ENCODE measurements at places on chromosomes 4 and X.

DNA sequence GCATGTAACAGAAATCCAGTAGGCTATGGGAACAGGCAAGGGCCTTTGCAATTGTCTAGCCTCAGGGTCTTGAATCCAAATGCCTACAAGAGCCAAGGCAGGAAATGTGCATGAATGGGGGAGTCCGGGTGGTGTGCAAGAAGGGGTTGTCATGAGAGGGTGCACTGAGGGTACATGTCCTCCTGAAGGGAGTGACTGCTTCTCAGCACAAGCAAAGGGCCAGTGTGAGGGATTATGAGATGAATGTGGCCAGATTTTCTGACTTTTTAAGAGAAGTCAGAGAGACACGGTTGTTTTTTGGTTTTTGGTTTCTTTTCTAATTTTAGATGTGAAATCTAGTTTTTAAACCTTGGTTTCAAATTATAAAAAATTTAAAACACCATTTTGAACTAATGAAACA lies 76.5 kb upstream of the LSM6 start:
- no peak for DNase-seq

GRCh38 chr4:102705391-102705935 lies 55.3 kb downstream of the MANBA start:
- no peak for DNase-seq

DNA sequence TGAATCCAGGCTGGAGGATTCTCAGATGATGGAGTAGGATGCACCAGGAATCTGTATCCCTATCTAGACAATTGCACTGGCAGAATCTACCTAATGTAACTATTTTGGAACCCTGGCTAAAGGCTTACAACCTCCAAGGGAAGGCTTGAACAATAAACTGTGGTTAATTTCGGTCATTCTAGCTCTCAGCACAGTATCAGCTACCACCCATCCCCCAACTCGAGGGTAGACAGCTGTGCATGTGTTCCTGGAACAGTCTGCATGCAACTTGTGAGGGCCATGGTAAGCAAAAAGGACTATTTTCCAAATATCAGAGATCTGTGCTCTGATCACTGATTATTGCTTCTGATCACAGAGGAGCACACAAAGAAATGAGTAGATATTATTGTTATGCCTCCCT lies 34.0 kb downstream of the ELF2 start:
- DNase-seq: no peak

GRCh38 chrX:28550331-28550872 lies 36.8 kb upstream of the IL1RAPL1 start:
- DNase-seq: no peak

GRCh38 chr4:119678761-119679160 lies 50.2 kb upstream of the PDE5A start:
- DNase-seq: no peak

DNA sequence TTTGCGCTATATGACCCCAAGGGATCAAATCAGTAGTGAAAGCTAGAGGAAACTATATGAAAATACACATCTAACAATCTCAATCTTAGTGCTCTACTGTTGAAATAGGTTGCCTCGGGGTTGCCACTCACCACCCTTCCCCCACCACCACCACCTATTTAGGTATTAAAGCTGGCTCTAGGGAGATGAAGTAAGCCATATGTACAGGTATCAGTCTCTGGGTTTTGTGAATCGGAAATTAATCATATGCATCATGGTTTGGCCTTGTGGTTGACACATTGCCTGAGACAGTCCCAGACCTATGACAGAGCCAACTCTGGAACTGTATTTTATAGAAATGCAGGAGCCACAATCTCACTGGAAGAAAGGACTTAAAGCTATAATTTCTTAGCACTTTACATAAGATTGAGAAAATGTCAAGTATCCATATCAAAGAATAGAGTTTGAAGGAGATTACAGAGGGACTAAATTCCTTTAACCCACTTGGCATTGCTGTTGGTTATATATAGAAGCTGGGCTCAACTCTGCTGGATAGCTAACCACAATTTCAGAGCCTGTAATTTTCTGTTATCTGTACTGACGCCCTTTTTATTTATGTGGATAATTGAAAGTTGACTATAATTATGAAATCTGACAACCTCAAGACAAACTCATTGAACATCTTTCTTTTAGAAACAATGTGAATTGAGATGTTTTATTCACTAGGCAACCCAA lies 26.7 kb upstream of the BMP2K start:
- DNase-seq: no peak

DNA sequence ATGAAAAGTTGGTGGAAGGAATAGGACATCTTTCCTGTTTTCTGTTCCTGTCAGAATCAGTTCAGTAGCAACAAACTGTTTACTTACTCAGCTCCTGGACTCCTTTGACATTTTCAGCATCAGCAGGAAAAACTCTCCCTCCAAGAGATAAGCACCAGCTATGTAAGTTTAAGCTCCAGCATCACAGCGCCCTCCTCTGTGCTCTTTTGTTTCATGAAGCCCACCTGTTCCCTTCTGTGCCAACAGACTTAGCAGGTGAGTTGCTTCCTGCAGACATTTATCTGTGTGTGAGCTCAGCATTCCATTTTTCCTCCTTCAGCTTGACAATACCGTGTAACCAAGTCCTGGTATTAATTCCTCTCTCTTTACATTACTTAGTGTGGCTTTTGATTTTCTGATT lies 644.1 kb upstream of the AGA start:
- no peak for DNase-seq

DNA sequence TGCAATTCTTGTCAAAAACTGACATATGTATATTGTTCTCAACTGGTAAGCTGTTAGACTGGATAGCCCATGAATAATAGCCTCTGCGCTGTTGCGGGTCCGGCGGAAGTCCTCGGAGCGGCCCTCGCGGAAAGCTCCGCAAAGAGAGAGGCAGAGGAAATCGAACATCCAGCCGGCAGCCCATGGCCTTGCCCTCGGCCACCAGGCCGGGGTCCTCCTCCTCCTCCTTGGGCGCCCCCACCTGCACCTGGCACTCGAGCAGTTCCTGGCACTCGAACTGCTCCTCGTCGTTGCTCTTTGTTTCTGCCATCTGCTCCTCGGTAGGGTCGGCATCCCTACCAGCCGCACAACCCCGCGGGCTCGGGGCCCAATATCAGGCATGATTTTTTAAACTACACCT lies 1176.3 kb downstream of the PCDH18 start:
- no peak for DNase-seq

DNA sequence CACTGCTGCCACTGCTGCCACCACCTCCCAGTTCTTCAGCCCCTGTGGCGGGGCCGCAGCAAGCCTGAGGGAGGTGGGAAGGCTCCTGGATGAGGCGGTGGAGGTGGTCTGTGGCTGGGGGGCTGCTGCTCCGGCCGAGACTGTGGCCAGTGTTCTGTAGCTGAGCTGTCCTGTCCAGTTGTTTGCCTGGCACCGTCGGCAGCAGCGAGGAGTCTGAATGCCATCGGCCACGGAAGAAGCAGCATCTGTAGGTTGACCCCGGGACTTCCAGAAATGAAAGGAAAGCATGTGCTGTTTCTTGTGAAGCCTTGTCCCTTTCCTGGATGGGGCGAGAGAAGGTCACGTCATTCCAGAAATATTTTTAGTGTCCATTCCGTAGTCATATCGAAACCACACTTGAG lies 3.3 kb downstream of the C4orf54 start:
- DNase-seq: no peak

DNA sequence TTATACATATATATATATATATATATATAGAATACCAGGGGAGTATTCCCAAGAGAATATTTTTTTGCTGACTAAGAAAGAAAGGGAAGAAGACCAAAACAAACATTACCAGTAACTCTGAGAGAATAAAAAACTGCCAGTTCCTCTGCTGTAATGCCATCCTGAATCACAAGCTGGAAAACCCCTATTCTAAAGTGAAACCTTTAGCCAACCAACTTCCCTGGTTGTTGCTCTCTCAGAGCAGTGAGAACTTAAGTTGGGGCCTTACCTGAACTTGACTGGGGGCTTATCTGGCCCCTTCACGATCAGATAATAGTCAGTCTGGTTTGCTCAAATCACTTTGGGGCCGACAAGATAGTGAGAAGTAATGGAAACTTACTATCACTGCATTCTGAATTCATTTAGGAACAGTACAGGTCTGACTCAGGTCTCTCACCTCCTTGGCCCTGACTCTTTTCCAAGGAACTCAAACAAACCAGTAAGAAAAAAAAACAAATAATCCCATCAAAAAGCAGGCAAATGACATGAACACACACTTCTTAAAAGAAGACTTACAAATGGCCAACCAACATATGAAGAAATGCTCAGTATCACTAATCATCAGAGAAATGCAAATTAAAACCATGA lies 62.5 kb downstream of the CD40LG start:
- DNase-seq: no peak

- no peak for DNase-seq
Observed at GRCh38 chrX:20857746-20858145, 516.5 kb upstream of the CNKSR2 start.

DNA sequence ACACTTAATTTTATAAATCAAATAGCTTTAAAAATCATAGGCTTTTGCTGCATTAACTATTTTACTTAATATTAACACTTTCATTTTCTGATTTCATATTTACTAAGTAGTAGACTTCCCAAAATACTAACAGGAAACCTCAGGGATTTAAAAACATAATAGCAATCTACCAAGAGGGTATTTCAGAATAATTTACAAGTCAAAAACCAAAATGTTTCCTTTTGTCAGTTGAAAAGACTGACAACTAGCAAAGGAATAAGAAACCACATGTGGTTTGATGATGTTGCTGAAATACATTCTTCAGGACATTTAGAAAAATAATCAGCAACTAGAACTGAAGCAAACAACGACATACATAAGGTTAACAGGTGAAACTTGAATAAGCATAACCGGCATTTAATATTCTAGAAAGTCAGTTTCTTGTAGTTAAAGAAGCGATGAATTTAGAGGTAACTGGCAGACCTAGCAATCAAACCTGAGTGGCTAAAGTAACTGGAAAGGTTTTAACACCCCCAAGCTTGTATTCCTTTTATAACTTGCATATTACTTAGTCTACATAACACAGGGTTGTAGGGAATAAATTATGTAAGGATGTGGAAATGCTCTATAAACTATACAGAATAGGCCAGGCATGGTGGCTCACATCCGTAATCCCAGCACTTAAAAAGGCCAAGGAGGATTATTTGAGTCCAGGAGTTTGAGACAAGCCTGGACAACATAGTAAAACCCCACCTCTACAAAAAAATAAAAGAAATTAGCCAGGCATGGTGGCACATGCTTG lies 40.0 kb downstream of the DHX15 start:
- DNase-seq: no peak

DNA sequence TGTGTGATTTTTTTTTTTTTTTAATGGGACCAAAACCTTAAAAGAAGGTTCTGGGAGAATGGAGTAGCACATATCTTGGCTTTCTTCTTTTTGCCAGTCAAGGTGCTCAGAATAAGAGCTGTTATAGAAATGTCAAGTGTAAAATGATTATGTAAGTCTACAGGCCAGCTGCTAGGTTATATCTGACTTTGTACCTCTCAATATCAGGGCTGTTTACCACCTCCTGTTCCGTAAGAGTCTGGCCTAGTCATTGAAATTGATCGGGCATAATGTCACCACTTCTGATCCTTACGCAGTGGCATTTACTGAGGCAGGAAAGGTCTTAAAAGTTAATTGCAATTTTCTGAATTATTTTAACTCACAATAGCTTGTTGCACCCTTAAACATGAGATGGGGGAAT lies 41.1 kb downstream of the LIMCH1 start:
- no peak for DNase-seq

- no peak for DNase-seq
Observed at GRCh38 chrX:129984111-129984958, 1.9 kb downstream of the BCORL1 start.

- no peak for DNase-seq
Observed at GRCh38 chrX:109958266-109958665, 44.6 kb upstream of the TMEM164 start.

Measured in NCI-H2029 treated with DMSO at 0.1 percent for 48 hours (cell line).